ENCODE measurements at places on chromosomes 1 and 21.

DNA sequence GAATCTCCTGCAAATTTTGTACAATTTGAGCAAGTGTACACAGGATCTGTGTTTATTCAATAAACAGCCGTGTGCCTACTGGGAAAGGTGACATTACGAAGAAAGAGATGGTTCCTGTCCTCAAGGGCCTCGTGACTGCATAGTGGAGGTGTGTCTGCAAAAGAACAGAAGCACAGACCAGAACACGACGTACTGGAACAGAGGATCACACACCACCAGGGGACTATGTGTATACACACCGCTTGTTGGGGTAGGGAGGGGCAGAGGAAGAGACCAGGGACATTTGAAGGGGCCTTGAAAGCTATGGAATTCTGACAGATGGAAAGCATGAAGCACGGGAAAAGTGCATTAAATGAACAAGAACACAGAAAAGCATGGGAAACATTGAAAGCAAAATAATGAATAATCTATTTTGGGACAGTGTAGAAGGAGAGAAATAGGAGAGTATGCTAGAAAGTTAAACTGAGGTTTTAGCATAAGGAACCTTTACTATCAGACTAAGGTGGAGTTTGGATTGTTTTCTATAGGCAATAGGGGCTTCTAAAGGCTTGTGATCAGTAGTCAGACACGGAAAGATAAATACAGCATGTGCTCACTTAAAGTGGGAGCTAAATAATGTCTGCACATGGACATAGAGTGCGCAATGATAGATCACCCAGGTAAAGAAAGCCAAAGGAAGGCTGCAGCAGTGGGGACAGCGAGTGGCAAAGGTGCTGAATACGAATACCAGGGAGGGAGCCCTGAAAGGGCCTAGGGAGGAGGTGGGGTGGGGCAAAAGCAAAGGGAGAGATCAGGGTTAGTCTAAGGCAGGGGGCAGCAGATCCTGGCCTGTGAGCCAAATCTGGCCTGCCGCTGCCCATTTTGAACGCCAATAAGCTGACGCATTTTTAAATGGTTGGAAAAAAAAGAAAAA is 11.0 kb downstream of the JAK1 start:
- DNase-seq: no peak

- no peak for DNase-seq
Measured at GRCh38 chr1:56235909-56236510, 343.4 kb downstream of the PLPP3 start.

- no peak for DNase-seq
Measured at GRCh38 chr1:6691507-6691906, 10.1 kb downstream of the DNAJC11 start.

DNA sequence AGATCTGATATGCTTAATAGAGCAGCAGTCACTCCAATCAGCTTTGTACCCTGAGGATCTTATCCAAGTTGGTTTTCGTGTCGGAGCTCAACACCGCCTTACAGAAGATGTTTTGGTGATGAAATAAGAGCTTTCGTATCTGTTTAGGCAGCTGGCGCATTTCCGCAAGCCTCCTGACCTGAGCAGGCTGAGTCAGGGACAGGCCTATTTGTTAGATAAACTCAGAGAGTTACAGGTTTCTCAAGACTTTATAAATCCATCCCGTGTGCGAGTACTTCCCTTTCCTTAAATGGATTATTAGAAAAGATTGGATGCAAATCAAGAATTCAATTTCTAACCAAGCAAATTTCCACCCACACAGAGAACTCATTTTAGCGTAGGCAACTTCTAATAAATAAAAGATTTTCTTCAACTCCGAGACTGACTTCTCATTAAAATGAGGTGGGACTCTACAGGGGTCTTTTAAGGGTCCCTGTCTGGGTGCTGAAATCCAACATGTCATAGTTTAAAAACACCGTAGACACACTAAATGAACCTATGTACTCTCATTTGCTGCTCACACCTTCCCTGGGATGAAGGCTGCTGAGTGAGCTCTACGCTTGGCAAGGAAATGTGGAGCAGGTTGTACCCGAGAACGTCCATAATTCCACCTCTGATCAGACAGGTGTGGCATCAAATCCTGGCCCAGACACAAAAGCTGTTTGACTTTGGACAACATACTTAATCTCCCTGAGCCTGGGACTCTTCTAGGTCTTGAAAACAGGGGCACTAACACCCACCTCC is 106.9 kb upstream of the F3 start:
- DNase-seq: no peak

DNA sequence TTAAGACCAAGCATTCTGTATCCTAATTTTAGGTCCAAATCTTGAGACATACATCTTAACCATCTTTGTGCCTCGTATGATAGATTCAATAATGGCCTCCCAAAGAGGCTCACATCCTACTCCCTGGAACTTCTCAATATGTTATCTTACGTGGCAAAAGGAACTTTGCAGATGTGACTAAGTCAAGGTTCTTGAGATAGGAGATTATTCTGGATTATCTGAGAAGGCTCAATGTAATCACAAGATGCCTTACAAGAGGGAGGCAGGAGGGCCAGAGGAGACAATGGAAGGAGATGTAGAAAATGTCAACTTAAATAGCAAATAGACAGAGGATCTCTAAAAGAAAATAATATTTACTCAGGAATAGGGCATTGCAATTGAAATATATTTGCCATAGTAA is 548.9 kb downstream of the MATN1 start:
- no peak for DNase-seq

DNA sequence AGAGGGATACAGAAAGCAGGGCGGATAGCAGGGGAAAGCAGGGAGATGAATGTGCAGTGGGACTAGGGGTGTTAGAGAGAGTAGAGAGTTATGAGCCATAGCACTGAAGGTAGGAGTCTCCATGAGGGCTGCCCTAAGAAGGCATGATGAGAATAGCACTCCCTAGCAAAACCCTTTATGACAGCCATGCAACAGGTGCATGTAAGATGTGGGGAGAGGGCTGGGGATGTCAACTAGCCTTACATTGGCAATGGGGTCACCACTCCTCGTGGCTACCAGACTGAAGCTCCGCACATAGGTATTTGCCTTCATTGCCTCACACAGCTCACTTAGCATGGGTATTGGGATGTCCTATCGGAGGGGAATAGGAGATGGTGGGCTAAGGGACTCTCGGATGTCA is 4.6 kb downstream of the TMOD4 start:
- no peak for DNase-seq

DNA sequence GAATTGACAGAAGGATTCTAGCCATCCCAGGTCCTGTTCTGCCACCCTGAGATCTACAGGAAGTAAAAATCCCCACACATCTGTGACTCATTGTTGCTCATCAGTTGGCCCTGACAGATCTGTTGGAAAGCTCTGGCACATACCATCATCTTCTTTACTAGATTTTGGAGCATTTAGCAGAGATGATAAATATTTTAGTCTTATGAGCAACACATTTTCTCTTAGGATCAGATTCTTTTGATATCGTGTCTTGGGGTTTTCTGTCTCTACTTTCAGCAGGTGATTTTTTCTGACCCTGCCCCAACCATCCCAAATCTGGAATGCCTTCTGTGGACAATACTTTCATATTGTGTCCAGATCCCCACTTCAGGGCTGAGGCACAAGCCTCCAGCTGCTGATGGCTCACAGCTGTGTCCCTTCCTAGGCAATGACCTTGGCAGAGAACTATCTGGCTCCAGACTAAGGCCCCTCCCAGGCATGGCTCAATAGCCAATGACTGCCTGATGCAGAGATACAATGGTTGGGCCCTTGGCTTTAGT is 102.8 kb downstream of the GDAP2 start:
- no peak for DNase-seq

GRCh38 chr1:230869500-230869899 is 1.2 kb upstream of the C1orf198 start:
- no peak for DNase-seq

GRCh38 chr1:171292799-171293198 is 21.2 kb upstream of the FMO4 start:
- DNase-seq: no peak

GRCh38 chr1:169072945-169073725 is 33.4 kb upstream of the ATP1B1 start:
- DNase-seq: no peak

DNA sequence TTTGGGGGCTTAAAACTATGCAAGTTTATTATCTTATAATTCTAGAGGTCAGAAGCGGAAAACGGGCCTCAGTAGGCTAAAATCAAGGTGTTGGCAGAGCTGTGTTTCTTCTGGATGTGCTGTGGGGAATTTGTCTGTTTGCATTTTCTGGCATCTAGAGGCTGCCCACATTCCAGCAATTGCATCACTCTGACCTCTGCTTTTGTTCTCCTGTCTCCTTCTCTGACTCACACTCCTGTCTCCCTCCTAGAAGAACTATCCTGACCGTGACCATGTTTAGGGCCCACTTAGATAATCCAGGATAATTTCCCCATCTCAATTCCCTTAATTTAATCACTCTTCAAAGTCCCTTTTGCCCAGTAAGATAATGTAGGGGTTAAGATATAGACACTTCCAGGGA is 127.4 kb upstream of the DEPDC1 start:
- DNase-seq: no peak

DNA sequence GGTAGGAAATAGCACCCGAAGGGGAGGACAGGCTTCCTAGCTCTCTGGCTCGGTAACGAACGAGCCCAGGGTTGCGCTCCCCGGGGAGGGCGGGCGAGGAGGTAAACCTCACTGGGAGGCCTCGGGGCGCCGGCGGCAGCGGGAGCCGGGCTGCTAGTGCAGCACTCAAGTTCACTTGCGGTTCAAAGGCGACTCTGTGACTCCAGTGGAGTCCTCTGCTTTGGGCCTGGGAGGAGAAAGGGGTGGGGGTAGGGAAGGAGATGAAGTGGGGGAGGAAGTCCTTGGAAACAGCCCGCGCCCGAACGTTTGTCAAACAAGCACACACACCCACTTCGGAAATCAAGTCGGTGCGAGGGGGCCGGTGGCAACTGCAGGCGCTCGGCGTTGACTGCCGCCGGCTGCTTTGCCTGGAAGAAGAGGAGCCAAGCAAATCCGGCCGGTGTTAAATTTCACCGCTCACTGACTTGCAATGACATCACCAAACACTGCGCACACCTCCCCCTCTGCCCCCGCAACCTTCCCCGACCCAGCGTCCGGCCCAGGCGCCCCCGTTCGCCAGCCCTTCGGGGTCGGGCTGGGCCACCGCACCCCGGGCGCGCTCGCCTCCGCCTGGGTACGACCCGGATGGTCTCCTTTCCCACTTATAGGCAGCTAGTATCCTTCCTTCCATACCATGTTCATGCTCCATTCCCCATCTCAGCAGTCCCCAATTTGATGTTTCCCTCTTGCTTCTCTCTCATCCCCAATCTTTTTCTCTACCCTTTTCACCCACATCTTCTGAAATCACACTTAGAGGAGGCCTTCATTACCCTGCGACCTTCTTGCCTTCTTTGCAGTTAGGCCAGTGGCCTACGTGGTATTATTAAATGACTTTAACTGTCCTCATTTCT is at the start of gene COL24A1:
Gene COL24A1, minus strand, starts transcription at position 207 of the 890 bp plus-strand sequence. CDS start 376 bp downstream, outside the sequence.
- DNase-seq: no peak

GRCh38 chr1:20035114-20035513 is 34.9 kb upstream of the PLA2G5 start:
- DNase-seq: no peak

- peak; percentile 23 for DNase-seq
Measured at GRCh38 chr21:44875316-44875700, 1.8 kb upstream of the PTTG1IP start.
